AG08395 (cell line): ENCODE measurements at places on chromosomes 7 and 10.

DNA sequence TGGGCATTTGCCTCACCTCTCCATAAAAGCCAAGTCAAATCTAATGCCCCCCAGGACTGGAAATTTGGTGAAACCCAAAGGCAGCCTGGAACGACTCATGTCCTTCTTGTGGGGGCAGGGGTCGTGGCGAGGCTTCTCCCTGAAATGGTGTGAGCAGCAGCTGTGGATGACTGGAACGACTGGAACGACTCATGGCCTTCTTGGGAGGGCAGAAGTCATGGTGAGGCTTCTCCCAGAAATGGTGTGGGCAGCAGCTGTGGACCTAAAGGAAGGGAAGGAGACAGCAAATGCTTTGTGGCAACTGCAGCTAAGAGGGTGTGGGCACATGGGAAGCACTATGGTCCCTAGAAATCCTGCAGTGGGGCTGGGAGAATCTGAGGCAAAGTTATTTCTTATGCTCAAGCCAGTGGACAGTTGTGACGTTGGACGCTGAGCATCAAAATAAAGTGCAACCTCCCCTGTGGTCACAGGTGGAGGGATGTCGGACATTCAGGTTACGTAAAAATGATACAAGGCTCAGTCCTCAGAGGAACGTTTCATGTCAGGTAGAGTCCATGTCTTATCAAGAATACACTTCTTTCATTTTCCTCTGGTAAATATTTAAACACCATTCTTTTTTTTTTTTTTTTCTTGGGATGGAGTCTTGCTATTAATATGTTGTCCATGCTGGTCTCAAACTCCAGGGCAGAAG, 107.0 kb upstream of the KIF5B start:
- peak; percentile 14 for DNase-seq

- DNase-seq, result no peak
Measured at GRCh38 chr10:132468216-132468615, 69.4 kb upstream of the INPP5A start.

DNA sequence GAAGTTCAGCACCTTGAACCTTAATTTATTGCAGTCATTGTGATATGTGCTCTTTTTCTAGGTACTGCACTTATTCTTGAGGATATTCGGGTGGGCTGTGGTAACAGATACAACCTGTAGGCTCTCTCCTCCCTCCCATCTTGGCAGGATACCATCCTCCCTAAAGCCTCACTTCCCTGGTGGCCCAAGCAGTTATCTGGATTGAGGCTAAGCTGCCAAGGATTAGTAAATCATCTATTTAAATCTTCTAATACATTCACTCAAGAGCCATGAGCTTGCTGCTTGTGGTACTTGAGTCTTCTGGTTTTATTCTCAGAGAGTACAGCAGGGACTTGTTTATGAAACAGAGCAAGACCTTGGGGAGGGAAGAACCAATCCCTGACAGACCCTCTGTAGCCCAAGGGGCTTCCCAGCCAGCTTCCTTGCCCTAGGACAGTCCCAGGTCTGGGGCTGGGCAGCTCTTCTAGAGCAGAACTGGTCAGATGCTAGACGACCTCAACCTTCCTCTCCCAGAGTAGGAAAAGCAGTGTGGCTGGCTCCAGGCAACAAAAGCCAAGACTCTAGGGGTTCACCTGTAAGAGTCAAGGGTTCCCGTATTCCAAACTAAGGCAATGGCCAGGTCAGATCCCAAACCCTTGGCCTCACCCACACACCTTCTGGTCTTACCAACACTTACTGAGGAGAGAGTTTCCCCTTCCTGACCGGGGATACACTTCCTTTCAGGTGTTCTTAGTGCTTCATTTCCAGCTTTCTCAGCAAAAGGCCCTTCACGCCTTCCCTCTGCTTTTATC, 21.3 kb downstream of the WNT8B start:
- no peak for DNase-seq

DNA sequence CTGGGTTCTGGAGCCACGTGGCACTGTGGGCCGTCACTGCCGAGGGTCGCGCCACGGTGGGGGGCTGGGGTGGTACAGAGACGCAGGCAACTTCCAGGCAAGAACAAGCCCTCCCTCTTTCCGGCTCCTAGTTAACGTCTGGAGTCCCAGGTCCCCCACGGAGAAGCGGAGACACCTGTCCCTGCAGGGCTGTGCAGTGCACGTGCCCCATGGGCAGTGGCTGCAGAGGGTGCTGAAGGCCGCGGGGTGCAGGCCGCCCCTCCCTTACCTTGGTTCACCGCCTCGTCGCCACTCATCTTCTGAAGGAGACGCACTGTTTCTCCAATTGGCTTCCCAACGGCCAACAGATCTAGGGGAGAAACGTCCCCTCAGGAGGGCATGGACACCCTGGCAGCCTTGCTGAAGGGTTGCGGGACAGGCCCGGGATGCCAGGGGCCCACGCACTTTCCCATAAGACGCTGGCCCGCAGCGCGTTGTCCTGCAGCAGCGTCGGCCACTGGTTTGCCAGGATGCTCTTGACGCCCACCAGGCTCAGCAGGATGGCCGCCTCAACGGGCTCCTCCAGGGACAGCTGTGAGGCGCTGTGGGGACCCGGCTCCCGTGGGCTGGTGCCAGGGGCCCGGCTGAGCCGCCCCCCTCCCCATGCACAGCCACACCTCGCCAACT, 24.3 kb upstream of the NKX6-2 start:
- no peak for DNase-seq

GRCh38 chr10:49385939-49386922, 9.7 kb downstream of the DRGX start:
- no peak for DNase-seq

DNA sequence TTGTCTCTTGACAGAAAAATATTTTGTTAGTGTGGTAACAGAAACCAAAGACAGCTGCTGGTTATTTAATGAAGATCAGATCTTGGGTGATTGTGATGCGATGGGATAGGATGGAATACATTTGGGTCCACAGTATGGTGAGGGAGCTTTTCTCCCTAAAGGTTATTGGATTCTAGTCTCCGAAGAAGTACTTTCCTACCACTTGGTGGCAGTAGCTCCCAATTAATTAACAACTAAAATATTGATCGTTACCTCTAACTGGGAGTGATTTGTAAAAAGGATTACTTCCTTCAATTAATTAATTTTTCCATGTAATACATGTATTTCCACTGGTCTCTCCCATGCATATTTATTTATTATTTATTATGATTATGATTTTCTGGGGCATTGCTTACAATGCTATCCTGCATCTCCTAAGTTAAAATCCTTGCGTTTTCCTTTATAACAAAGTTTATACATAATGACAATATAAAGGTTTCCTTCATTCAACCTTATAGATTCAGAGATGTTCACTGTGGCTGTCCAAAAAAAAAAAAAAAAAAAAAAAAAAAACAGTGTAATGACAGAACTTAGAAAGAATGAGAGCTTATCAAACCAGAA, 25.6 kb downstream of the TMEM196 start:
- DNase-seq, result peak; percentile 51

DNA sequence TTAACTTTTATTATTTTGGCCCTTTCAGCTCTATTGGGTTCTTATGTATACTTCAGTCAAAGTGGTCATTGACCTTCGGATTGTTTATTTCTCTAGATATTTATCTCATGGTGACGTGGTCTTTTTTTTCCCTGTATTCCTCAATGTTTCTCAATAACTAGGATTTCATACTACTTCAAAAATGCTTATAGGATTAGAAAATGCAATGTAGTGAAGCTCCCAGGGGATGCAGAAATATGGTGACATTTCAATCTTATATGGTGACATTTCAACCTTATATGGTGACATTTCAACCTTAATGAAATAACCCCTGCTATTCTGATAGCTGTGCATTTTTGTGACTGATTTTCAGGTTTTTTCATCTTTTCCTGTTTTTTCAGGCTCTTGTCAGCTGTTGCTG, 51.4 kb downstream of the CHRM2 start:
- no peak for DNase-seq

DNA sequence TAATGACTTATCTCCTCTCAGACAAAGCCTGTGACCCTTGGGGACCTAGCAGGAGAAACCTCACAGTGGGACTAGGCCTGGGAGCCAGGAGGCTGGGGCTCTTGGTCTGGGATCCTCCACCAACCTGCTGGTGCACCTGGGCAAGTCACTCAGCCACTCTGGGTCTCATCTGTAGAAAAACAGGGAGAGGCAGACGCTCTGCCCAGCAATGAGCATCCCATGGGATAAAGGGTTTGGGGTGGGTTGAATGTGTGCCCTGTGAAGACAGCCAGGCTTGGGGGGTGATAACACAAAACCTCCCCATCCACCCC, 81.6 kb downstream of the ZMIZ1 start:
- no peak for DNase-seq

DNA sequence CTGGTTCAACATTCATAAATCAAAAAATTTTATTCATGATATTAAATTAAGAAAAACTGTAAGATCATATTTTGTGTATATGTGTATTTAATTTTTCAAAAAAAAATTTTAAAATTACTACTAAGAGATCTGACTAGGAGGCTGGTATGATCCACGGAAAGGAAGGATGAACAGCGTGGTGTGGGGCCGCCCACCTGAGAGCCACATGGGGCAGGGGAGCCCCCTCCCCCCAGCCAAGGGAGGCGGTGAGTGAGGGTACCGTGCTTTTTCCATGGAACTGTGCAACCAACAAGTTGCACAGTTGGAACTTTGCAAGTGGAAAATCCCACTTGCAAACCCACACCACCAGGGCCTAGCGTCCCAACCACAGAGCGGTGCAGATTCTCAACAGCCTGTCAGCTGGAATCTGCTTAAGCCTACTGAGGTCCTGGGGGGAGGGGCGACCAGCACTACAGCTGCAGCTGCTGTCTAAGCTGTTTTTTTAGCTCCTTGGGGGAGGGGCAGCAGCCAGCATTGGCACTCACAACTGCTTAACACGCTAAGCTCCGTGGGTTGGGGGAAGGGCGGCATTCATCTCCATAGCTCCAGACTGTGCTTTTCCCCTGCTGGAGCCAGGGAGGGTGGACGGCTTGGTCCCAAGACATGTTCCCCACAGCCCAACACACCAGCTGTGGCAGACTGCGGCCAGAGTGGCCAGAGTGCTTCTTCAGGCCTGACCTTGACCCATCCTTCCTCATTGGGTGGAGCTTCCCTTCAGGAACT, 94.2 kb upstream of the IGFBP3 start:
- no peak for DNase-seq

- peak; percentile 46 for DNase-seq
Measured at GRCh38 chr10:70694418-70695141, 22.3 kb downstream of the ADAMTS14 start.

- DNase-seq, result no peak
Measured at GRCh38 chr7:44416941-44417340, 73.5 kb downstream of the NUDCD3 start.
